Stimulated activated naive CD4-positive, alpha-beta T cell (primary cell): ENCODE measurements at places on chromosomes 1 and 21.

GRCh38 chr1:180975551-180975950 is 47.1 kb downstream of the STX6 start:
- no peak for DNase-seq

- DNase-seq: no peak
These were observed 14.4 kb downstream of the SLC41A1 start for GRCh38 chr1:205798577-205798976.

DNA sequence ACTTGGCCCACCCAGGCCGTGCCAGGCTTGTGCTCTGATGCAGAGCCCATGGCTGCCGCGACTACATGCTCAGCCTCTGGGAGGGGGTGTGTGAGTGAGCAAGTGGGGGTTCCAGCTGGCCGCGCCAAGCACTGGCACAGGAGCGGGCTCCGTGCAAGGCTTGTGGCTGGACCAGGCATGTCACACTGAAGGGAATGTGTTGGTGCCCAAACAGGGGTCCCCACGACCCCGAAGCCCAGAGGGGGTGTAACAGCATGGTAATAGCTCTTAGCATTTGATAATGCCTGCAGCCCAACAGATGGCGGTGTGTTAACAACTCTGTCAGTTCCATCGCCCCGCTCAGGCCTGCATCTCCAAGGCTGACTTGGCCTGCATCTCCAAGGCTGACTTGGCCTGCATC is 38.3 kb upstream of the CD46 start:
- no peak for DNase-seq

GRCh38 chr1:165117482-165117881 is 239.0 kb downstream of the LMX1A start:
- no peak for DNase-seq

- DNase-seq: no peak
These were observed 2.7 kb downstream of the MLLT11 start for GRCh38 chr1:151062741-151063371.

- DNase-seq: no peak
These were observed 749 bp downstream of the FAM163A start for GRCh38 chr1:179743679-179744400.

- DNase-seq: no peak
These were observed 122.2 kb downstream of the POU2F1 start for GRCh38 chr1:167342846-167343245.

DNA sequence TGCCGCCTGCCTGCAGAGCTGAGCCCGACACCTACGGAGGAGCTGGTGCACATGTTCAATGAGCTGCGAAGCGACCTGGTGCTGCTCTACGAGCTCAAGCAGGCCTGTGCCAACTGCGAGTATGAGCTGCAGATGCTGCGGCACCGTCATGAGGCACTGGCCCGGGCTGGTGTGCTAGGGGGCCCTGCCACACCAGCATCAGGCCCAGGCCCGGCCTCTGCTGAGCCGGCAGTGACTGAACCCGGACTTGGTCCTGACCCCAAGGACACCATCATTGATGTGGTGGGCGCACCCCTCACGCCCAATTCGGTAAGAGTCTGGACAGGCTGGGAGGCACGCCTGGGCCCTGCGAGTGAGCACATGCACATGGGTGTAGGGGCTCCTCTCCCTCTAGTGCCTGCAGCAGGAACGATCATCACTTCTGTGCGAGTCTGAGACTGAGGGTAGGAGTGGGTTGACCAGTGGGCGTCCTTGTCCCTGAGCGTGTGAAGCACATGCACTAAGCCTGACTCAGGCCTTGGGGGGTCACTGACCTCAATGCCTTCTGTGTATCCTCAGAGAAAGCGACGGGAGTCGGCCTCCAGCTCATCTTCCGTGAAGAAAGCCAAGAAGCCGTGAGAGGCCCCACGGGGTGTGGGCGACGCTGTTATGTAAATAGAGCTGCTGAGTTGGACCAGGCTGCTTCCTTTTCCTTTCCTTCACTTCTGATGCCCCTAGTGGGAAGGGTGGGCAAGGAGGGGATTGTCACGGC is 6.9 kb downstream of the DMAP1 start:
- no peak for DNase-seq

- no peak for DNase-seq
These were observed 8.4 kb downstream of the SGIP1 start for GRCh38 chr1:66542314-66542713.

GRCh38 chr1:177044390-177044789 is 120.1 kb downstream of the ASTN1 start:
- no peak for DNase-seq

- no peak for DNase-seq
These were observed 11.7 kb upstream of the CDK18 start for GRCh38 chr1:205492774-205493173.

DNA sequence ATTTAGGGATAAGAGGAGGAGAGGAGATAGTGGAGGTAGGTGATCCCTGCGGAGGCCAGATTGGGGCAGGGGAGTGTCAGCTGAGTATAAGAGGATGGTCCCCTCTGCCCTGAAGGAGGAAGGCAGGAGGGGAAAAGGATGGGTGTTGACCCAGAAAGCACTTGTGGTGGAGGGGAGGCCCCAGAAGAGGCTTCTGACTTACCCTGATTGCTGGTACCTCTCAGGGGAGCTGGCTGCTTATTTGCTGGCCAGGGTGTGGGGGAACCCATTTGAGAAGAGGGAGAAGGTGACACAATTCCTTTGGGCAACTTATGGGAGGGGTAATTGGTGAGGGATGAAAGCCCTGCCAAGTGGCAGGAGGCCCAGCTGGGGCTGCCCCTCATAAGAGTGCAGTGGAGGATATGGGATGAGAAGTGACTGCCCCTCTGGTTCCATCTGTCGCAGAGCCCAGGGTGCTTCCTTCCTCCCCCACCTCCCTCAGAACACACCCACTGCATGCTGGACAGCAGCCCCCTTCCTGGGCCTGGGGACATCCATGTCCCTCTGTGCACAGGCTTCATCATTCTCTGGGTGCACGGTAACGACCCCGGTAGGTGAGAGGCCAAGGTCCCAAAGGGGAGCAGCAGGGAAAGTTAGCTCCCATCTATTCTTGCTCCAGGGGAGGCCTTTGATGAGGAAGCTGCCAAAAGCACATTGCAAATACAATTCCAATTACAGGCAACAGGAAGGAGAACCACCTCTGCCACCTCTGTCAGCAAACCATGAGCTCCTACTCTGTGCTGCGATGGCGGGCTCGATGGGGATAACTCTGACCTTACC is 1.4 kb upstream of the PCSK9 start:
- DNase-seq: no peak

DNA sequence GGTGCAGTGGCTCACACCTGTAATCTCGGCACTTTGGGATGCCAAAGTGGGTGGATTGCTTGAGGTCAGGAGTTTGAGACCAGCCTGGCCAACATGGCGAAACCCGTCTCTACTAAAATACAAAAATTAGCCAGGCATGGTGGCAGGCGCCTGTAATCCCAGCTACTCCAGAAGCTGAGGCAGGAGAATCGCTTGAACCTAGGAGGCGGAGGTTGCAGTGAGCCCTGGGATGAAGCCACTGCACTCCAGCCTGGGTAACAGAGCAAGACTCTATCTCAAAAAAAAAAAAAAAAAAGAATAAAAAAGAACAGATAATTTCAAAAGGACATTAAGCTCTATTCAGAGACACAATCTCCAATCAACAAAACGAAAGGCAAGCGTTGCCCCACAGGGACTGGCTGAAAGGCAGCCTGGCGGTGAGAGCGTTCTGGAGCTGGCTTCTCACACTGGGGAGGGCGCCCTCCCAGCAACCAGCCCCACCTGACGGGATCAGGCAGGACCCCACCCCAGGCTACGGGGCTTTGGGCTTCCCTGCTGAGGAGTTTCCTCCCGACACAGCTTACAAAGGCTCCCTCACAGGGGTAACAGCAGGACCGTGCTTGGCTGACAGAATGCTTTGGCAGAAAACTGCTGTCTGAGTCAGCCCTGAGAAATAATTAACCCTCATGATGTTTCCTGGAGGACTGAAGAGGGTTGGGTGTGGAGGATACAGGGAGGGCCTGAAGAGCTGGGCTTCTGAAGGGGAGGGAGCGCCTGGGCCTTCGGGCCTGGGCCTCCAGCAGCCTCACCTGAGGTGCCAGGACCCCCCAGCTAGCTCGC is 31.1 kb upstream of the SRP9 start:
- no peak for DNase-seq

DNA sequence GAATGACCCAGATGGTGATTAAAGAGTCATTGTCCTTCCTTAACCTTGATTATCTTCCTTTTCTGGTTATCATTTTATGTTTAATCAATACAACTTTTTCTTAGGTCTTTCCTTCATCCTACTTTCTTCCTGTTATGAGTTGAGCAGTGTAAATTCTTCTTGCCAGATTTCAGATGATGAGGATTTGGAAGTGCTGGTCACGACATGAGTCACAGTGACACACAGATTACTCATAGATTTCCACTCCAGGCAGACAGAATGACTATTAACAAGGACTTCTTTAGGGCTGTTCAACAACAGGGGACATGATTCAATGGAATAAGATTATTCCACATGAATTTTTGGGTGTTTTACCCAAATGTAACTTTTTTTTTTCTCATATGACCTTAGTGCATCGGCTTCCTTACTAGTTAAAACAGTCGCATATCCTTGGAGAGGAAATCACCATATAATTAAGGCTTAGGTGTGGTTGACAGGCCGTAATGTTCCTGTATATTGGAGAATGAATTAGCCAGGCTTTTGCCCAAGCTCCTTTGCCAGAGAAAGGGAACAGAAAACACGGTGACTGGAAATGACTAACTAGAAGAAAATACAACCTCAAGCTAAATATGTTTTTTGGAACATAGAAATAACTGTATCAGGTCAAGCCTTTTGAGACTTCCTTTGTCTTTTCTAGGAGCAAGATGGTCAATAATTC is 44.2 kb downstream of the PRRX1 start:
- DNase-seq: no peak

DNA sequence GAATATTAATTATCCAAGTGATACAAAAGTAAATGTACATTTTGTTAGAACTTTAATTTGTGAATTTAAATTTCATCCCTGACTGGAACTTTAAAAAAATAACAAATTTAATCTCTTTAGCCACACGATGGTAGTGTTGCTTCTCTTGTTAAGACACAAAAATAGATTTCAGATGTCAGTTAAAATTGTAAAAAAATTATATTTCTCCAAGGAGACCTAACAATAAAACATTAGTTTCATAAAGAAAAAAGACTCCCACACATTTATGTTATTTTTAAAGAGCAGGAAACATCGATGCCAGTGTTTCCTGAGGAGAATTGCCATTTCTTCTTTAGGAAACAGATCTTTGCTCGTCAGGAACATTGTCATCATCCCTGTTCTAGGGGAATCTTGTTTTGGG is 74.0 kb upstream of the DEPDC1 start:
- no peak for DNase-seq

DNA sequence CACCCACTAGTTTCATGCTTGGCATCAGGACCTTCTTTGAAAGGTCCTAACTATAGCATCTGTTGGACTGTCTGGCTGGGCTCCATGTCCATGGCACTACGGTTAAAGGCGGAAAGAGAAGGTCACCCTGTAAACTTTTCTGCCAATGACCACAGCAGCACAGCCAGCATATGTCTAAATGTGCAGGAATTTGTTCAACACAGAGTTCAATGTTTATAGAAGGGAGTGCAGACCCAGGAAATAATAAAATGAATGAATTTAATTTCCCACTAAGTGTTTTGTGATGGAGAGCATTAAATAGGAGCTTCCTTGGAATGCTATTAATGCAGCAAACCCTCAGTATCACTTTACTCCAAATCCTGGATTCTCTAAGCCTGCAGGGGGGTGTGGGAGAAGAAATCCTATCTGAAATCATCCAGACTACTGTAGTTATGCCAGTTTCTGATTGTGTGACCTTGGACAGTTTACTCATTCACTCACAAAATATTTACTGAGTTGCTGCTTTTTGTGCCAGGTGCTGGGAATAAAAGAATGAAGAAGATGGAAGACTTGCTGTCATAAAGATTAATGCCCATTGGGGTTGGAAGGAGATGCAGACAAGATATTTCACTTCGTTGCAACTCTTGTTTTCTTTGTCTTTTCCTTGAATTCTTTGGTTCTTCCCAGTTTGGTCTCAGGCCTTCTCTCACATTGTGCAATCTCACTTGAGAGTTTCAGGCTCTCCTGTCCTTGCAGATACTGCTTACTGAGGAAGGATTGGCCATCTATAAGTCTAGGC is 195.0 kb downstream of the ROR1 start:
- no peak for DNase-seq

DNA sequence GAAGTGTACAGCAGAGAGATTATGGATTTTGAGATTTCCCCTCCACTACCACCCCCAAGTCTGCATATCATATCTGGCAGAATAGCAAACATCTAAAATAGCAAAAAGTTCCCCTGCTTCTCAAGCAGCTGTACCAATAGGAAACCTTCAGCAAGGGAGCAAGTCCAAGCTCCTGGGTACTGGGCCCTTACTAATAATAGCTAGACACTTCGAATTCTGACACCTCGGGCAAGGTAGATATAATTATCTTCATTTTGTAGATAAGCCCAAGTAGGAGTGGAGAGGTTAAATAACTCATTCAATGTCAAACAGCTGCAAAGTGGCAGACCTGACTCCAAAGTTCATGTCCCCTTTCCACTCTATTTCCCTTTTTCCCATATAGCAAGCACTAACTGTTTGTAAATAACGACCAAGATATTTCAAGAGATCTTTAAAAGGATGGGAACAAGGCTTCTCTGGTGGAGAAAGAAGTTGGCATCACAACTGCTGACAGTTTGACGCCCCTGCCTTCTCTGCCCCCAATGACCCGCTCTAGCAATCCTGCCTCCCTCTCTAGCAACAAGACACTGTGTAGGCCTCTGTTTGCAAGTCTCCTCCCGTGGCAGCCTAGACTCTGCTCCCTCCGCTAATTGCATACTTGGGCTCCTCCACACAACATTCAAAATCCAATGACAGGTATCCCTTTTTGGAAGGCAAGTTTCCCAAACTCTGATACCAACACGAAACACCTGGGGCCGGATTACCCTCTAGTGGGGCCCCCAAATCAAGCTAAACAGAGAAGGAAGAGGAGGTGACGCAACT is 18.7 kb upstream of the ADAR start:
- no peak for DNase-seq

GRCh38 chr1:234926264-234926558 is 202.4 kb downstream of the TOMM20 start:
- DNase-seq: no peak

GRCh38 chr1:44040418-44040817 is 9.2 kb upstream of the SLC6A9 start:
- no peak for DNase-seq

- DNase-seq: no peak
These were observed 33.1 kb upstream of the COL6A2 start for GRCh38 chr21:46064870-46065214.

- no peak for DNase-seq
These were observed 89.3 kb upstream of the EDEM3 start for GRCh38 chr1:184843732-184844495.

- no peak for DNase-seq
These were observed 82.5 kb upstream of the ZNF648 start for GRCh38 chr1:182143825-182144645.

GRCh38 chr1:9145021-9145668 is 16.2 kb upstream of the GPR157 start:
- no peak for DNase-seq
